Fibroblast of skin of right quadriceps (primary cell): ENCODE measurements at places on chromosomes 4 and X.

DNA sequence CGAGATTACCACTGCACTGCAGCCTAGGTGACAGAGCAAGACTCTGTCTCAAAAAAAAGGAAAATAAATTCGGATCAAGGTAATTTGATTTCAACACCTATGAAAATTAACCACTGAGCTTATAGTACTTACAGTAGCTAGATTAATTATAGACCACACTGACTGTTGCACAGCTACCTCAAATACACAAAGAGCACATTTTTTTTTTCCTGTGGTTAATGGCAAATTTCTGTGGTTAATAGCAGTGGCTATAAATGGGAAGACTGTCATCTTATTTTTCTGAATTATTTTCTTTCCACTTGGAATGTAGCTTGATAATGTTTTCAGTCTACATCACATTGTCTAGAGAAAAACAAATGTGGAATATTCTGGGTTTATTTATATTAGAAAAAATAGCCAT, 1661.6 kb upstream of the PCDH7 start:
- DNase-seq: peak; percentile 9

DNA sequence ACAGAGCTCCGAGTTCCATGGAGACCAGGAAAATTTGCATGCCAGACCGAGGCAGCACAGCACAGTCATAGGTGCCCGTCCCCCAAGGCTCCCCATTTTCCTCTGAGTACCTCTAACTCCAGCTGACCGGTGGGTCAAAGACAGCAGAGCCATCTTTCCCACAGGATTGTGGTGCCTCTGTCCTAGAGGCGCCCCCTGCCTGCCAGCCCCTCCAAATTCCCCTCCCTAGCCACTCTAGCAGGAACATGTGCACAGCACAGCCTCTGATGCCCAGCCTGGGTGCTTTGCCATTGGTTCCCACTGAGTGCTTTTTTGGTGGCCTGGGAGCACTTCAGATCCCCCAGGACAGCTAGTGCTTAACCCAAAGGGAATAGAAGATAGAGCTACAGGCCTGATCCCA, 368.5 kb upstream of the PABPC5 start:
- no peak for DNase-seq

GRCh38 chr4:86895692-86896488, 3.7 kb upstream of the C4orf36 start:
- DNase-seq: peak; percentile 78

GRCh38 chr4:152464030-152464823, 71.7 kb downstream of the FBXW7 start:
- no peak for DNase-seq

DNA sequence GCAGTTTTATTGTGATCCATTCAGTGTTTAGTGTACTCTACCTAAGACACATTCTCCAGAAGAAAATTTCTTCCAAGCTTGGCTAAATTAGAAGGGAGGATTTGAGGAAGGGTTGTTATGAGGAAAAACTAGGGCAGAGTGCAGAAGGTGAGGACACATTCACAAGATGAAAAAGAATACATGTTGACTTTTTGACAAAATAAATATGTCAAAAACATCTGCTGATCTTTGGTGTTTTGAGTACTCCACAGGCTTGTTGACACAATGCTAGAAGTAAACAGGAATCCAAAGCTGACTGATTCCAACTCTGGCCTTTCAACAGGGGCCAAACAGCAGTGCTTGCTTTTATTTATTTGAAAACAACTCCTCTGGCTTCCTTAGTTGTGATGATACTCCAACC, 125.8 kb upstream of the SLC7A11 start:
- no peak for DNase-seq
